ENCODE measurements at places on chromosomes 13 and 19. TPM values are rescaled to one million over a fixed set of nuclear protein-coding genes. Genes with fewer than 3 reads are reported as not detected.

The MCF2L gene
- total RNA-seq = 14.2 TPM

DNA sequence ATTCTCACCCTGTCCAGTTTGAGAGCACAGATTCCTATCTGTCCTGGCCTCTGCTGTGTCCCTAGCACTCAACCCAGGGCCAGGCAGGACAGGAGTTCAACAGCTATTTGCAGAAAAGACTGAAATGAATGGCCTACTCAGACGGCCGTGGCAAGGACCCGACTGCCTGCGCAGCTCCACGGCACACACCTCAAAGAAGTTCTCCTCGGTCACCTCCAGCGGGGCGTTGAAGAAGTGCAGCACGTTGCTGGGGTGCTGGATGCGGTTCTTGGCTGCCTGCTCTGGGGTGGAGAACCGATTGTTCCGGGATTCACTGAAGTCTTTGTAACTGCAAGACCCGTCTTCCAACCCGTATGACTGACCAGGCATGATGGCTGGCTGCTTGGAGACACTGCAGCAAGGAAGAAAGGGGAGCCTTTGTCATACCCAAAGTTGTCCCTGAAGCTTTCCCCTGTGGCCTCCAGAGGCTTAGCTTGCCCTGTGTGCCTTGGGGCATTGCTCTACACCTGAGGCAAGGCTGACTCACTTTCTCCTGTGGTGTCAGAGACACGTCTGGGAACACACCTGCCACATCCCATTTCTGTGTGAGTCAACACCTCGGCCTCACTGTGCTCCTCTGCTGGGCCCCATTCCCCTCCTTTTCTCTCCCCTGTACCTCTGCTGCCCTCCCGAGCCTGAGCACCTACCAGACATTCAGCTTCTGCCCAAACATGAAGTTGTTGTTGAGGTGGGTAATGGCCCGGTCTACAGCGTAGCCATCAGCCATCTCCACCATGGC is 6.8 kb upstream of the ECH1 start:
- no peak for DNase-seq

- no peak for DNase-seq
Measured at GRCh38 chr13:42575938-42576337, 2.0 kb downstream of the TNFSF11 start.

DNA sequence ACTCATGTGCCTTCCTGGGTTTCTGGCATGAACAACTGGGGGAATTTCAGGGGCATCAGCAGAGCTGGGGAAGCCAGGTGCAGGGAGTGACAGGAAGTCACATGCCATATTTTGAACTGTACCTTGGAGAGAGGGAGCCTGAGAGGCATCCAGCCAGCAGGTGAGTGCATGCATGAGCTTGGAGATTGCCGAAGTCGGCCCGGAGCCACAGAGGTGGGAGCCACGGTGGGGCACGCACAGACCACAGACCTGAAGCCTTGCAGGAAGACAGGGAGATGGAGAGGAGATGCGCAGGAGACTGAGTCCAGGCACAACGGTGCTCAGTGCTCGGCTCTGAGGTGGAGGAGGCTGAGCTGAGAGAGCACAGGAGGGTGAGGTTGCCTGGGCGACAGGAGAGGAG is 55.1 kb downstream of the CDADC1 start:
- DNase-seq = no peak

DNA sequence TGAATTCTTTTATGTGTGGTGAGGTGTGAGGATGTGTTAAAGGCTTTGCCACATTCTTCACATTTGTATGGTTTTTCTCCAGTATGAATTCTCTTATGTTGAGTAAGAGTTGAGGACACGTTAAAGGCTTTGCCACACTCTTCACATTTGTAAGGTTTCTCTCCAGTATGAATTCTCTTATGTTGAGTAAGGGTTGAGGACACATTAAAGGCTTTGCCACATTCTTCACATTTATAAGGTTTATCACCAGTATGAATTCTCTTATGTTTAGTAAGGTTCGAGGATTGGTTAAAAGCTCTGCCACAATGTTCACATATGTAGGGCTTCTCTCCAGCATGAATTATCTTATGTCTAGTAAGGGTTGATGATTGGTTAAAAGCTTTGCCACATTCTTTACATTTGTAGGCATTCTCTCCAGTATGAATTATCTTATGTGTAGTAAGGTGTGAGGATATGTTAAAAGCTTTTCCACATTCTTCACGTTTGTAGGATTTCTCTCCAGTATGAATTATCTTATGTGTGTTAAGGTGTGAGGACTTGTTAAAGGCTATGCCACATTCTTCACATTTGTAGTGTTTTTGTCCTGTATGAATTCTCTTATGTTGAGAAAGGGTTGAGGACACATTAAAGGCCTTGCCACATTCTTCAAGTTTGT is 27.1 kb downstream of the ZNF724 start:
- no peak for DNase-seq

DNA sequence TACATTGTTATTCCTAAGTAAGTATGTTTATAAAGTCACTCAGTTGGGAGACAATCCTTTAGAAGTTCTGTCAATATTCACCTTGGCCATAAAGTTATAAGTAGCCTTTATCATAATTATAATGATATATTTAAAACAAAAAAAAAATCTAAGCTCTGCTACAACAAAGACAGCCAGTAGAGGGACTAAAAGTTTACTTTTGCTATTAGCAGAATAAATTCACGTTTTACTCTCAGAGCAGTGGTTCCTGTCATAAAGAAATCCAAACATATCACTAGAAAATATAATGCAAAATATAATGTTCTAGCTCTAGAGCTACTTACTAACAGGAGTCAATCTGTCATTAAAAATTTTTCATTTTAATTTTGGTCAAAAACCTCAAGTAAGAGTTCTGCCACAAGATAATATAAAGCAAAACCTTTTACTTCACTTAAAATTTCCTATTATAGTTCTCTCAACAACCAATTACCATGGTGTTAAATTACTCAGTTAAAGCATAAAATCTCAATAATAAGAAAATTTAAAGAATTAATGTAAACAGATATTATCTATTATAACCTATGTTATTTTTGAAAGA is 17.7 kb downstream of the INTS6 start:
- DNase-seq = no peak

GRCh38 chr13:46289260-46289955 is 77.7 kb downstream of the LRRC63 start:
- DNase-seq = no peak

All from sigmoid colon (tissue), 7 donors.